ENCODE measurements at places on chromosomes 1 and 21.

DNA sequence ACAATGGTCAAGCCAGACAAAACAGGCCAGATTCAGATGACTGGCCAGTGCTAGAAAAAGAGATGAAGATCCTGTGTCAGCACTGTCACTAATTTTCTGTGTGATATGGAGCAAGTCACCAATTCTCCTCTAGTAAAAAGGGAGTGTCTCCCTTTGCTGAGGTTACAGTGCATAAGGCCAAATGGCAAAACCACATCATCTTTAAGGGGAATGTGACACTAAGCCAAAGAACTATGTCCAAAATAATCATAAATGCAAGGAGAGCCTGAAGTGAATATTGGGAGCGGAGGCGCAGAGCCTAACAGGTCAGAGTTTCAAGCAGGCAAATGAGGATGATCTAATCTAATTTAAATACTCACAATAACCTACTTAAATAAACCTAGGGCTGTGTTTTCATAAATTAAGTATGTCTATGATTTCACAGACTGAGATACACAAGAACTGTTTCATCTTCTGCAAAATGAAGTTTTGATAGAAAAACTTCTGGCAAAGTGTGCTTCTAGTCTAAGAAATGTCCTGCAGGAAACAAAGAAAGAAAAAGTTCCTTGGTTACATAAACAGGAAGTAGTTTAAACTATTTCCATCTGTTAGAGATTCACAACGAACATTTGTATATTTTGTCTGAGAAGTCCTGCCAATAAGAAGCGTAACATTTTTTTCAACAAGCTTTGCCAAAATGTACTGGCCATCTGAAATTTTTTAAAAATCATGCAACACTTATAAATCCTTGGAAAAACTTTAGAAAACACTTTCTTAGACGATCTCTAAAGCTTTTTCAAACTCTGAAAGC lies 290.2 kb downstream of the LRRC40 start:
- DNase-seq = peak; percentile 18

DNA sequence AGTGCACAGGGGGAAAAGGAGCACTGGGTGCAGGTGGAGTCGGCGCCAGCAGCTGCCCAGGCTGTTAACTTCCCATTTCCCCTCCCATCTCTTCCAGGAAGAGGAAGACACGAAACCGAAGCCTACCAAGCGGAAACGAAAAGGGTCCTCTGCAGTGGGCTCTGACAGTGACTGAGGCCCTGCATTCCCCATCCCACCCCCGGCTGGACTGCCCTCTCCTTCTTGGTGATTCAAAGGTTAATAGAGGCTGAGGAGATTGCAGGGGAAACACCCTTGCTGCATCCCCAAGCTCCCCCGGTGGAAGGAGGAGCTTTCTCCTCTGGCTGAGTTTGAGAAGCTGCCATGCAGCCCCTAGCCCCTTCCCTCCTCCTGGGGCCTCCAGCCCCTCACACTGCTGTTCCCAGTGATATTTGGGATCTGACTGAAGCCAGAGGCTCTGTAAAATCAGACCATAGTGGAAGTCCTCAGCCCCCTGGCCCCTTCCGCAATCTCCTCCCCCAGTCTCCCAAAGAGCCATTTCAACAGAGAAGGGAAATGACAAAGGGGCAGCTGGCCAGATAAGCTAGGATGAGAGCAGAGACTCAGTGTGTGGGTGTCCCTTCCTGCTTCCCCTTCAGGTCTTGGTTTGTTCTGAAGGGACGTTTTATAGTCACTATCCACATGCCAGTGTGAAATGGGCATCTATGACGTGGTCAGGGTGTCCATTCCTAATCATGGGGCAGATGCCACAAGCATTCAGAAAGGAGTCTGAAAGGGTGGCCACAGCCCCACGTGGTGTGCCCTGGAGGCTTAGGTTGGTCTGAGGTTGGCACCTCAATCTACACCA lies 1.9 kb upstream of the SLC27A3 start:
- DNase-seq = peak; percentile 75

- peak; percentile 91 for DNase-seq
Observed at GRCh38 chr1:206589206-206589605, 23.1 kb downstream of the EIF2D start.

DNA sequence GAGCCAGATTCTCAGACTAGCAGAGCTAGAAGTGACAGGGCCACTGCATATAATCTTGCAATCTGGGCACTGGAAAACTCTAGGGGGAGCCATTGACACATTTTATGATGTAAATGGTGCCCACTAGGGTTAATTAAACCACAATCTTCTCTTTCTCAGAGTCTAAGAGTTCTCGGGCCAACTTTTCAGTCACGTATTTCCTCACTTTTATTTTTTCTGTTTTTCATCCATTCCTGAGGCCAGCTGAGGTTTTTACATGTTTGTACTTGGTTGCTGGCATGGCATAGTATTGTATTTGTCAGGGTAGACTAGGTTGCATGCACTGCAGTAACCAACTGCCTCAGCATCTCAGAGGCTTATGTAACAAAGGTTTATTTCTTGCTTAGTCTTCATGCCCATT lies 138.2 kb downstream of the ZNF326 start:
- DNase-seq = peak; percentile 34

DNA sequence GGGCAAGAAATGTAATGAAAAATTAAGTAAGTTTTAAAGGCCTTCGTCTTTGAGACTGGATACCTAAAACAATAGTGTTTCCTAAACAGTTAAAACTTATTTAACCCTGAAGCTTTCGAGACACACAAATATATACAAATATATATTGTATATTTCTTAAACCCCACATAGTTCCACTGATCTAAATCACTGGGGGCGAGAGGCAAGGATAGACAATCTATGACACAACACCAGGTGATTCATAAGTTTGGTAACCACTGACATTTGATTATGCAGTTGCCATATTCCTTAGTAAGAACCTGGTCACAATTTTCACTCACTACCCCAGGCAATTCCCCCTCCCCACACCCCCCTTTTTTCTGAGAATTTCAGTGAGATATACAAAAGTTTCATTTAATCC lies 55.3 kb upstream of the BOLA1 start:
- peak; percentile 9 for DNase-seq

GRCh38 chr1:9250411-9251381 lies 16.1 kb downstream of the H6PD start:
- DNase-seq = no peak

GRCh38 chr1:82697965-82698364 lies 897.2 kb downstream of the ADGRL2 start:
- no peak for DNase-seq

DNA sequence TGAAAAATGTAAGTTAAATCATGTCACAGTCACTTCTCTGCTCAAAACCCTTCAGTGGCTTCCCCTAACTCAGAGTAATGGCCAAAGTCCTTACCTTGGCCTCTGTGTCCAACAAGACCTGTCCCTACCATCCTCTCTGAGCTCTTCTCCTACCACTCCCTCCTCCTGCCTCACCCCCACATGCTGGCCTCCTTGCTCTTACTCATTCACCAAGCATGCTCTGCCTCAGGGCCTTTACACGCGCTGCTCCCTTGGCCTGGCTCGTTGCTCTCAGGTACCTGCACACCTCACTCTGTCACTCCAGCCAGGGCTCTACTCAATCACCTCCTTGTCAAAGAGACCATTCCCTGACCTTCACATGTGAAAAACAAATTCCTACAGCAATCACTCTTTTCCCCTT lies 54.2 kb downstream of the SEC16B start:
- DNase-seq = no peak

- no peak for DNase-seq
Observed at GRCh38 chr1:206439205-206439604, 31.1 kb upstream of the IKBKE start.

GRCh38 chr1:87121711-87122163 lies 206.9 kb upstream of the LMO4 start:
- DNase-seq = no peak

GRCh38 chr1:39154553-39155421 lies 49.7 kb upstream of the MACF1 start:
- DNase-seq = peak; percentile 73

- DNase-seq = peak; percentile 46
Observed at GRCh38 chr1:225987491-225988316, 11.4 kb downstream of the SDE2 start.

GRCh38 chr1:23799570-23800399 lies 769 bp downstream of the GALE start:
- DNase-seq = peak; percentile 62

GRCh38 chr1:180842491-180843275 lies 70.0 kb upstream of the KIAA1614 start:
- DNase-seq = peak; percentile 15

DNA sequence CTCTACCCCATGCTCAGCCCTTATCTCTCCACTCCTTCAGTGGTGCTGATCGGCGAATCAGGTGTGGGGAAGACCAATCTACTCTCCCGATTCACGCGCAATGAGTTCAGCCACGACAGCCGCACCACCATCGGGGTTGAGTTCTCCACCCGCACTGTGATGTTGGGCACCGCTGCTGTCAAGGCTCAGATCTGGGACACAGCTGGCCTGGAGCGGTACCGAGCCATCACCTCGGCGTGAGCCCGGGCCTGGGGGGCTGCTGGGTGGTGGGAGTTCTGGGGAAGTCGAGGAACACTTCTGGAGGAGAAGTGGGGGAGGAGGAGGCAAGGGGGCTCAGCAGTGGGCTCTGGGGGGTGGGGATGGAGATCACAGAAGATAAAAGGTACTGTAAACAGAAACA lies 4.9 kb downstream of the RAB25 start:
- DNase-seq = no peak

DNA sequence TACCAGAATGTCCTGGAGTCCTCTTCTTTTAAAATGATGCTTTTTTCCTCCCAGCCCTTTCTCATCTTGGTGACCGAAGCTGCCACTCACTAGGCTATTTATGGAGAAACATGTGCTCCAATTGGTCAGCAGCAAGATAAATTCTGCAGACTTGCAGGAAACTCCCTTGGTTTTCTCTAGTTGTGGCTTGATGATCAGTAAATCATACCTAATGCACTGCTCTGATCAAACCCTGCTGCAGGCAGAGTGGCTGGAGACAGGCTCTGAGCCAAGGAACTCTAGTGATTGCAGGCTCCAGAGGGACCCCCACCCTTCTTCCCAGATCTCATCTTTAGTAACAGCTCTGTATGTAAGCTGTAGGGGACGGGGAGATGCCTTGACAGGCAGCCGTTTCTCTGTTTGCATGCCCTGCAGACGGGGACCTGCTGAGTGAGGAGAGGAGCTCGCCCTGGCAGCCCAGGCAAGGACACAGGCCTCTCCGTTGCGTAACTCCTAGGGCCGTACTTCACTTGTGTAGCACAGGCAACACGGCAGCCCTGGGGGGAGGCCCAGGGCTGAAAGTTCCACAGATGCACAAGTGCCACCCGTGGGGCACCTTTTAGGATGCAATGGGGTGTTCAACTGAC lies 14.5 kb downstream of the SLC6A17 start:
- no peak for DNase-seq

DNA sequence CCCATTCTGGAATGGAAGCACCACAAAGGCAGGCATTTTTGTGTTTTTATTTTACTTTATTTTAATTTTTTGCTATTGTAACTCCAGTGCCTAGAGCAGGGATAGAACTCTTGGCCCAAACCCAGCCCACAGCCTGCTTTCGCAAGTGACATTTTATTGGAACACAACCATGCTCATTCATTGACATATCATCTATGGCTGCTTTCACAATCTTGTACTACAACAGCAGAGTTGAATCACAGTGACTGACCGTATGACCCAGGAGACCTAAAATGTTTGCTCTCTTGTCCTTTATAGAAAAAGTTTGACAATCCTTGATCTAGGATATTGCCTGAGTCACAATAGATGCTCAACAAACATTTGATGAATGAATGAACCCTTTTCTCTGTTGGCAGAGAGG lies 83.9 kb upstream of the ATP1A1 start:
- no peak for DNase-seq

- no peak for DNase-seq
Observed at GRCh38 chr1:107195476-107195875, 54.6 kb downstream of the NTNG1 start.

GRCh38 chr1:31672986-31673385 lies 28.3 kb upstream of the PEF1 start:
- peak; percentile 95 for DNase-seq

- DNase-seq = no peak
Observed at GRCh38 chr1:183243161-183244050, 57.3 kb downstream of the LAMC2 start.

DNA sequence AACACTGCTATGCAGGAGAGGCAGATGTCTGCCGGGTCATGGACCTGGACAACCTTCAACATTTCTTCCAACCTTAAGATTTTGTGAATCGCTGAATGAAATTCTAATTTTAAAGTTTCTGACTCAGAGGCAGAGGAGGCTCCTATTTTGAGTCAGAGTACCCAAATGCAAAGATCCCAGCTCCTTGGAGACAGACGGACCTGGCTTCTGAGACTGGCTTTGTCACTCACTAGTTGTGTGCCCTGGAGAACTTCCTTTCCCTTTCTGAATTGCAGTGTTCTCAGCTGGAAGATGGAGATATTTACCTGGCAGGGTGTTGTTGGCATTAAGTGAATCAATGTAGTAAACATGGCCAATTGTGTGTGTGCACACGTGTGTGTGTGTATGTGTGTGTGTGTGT lies 51.9 kb downstream of the IER5 start:
- no peak for DNase-seq

DNA sequence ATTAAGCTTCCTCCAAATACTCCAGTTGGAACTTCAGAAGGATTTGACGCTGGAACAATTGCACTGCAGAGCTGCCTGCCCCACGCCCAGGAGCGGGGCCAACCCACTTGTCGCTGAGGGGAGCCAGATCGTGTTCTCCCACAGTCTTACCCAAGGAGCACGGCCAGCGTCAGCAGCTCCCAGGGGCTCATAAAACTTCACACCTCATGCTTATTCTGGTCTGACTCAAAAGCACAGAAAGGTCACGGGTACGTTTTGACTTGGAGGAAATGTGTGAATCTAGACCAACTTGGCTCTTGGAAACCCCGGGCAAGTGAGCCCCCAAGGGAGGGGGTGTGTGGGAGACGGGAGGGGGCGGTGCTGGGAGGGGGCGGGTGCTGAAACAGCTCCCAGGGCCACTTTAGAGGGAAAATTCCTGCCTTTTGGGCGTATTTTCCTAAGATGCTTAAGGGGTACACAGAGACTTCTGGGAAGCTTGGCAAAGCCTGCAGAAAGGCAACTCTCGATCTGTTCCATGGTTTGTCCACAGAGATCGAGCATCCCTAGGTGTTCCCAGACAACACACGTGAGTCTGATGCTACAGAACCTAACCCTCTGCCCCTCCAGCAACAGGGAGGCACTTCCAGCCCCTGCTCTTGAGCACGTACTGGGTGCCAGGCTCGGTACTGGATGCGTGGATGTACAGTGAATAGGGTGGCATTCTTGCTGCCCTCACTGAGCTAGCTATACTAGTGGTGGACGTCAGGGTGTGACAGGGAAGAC lies 98.9 kb downstream of the DHRS3 start:
- peak; percentile 24 for DNase-seq

GRCh38 chr1:37073854-37074379 lies 39.6 kb upstream of the GRIK3 start:
- DNase-seq = no peak

GRCh38 chr1:108646648-108647269 lies 14.1 kb downstream of the HENMT1 start:
- DNase-seq = peak; percentile 63

Data from myocyte (in vitro differentiated cells).